Activated naive CD4-positive, alpha-beta T cell treated with Interleukin-2 at 50 U/mL for 16 hours (primary cell): ENCODE measurements at places on chromosomes 16 and 17.

DNA sequence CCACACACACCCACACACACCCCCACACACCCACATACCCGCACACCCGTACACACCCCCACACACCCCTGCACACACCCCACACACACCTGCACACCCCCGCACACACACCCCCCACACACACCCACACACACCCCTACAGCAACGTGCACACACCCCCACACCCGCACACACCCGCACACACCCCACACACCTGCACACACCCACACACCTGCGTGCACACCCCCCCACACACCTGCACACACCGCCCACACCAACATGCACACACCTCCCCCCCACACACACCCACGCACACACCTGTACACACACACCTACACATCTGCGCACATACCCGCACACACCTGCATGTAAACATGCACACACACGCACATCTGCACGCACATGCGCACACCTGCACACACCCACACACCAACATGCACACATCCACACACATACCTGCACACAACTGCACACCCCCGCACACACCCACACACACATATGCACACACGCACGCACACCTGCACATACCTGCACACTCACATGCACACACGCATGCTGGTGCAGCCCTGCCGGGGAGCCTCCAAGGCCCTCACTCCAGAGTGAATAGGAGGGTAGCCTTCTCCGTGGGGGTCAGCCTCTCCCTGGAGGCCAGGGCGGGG lies 7.5 kb downstream of the ASPSCR1 start:
- no peak for DNase-seq

GRCh38 chr17:21508211-21508610 lies 132.1 kb downstream of the KCNJ12 start:
- no peak for DNase-seq

DNA sequence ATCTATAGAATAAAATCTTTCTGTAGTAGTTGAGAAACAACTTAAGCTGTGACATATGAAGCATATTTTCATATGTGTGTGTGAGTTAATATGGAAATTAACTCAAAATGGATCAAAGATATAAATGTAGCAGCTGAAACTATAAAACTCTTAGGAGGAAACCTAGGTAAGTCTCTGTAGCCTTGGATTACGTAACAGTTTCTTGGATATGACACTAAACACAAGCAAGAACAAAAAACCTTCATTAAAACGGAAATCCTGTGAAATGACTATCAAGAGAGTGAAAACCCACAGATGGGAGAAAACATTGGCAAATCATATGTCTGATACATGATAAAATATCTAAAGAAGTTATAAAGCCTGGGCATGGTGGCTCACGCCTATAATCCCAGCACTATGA lies 104.4 kb downstream of the VPS53 start:
- DNase-seq: no peak

DNA sequence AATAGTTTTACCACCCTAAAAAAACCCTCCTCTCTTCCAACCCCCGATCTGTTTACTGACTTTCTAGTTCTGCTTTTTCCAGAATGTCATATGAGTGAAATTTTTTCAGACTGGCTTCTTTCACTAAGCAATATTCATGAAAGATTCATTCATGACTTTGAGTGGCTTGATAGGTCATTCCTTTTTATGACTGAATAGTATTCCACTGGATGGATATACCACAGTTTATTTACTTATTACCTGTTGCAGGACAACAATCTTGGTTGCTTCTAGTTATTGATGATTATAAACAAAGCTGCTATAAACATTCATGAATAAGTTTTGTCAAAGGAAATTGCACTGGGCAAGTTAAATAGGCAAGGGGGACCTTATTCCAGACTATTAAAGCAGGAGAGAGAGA lies 264.2 kb downstream of the UTP18 start:
- DNase-seq: no peak

DNA sequence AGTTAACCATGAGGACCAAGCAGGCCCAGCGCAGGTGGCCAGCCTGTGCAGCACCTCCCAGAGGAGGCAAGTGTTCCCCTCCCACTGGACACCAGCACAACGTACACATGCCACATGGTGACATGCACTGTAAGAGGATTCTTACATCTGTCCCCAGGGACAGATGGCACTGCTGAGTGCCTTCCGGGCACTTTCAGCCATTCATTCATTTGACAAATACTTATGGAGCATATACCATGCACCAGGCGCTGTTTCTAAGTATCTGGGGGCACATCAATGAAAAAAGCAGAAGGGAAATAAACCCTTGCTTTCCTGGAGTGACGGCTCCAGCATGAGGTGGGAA lies 79.6 kb downstream of the GAS7 start:
- no peak for DNase-seq
